ENCODE measurements at places on chromosomes 1 and 21. TPM values are rescaled to one million over a fixed set of nuclear protein-coding genes. Genes with fewer than 3 reads are reported as not detected.
A peak's percentile ranks its signal among the peaks of the same experiment; 100 is the strongest.

DNA sequence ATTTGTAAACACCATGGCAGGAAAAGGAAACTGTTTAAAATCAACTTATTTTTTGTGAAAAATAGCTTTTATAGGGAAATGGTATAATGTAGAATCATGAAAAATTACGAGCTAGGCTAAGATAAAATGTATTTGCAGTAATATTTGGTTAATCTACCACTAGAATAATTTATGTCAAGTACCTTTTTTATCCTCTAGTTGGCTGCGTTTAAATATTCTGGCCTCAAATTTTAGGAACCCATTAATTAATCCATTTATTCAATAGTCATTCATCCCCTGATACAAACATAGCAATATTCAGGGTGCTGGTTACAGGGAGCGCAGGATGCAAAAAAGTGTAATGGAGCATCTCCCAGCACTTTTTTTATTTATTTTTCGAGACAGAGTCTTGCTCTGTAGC lies 8.6 kb upstream of the IER5 start:
- DNase-seq, result no peak

GRCh38 chr1:170910273-170910672 lies 25.1 kb upstream of the MROH9 start:
- no peak for DNase-seq

DNA sequence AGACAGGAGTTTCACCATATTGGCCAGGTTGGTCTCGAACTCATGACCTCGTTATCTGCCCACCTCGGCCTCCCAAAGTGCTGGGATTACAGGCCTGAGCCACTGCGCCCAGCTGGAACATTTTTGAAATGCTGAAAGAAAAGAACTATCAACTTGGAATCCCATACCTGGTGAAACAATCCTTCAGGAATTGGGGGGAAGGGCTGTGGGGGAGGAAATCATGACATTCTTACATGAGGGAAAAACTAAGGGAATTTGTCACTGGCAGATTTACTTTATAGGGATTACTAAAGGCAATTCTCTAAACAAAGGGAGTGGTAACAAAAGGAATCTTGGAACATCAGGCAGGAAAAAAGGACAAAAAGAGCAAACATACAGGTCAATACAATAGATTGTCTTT lies 25.8 kb downstream of the NDUFS5 start:
- DNase-seq, result no peak

DNA sequence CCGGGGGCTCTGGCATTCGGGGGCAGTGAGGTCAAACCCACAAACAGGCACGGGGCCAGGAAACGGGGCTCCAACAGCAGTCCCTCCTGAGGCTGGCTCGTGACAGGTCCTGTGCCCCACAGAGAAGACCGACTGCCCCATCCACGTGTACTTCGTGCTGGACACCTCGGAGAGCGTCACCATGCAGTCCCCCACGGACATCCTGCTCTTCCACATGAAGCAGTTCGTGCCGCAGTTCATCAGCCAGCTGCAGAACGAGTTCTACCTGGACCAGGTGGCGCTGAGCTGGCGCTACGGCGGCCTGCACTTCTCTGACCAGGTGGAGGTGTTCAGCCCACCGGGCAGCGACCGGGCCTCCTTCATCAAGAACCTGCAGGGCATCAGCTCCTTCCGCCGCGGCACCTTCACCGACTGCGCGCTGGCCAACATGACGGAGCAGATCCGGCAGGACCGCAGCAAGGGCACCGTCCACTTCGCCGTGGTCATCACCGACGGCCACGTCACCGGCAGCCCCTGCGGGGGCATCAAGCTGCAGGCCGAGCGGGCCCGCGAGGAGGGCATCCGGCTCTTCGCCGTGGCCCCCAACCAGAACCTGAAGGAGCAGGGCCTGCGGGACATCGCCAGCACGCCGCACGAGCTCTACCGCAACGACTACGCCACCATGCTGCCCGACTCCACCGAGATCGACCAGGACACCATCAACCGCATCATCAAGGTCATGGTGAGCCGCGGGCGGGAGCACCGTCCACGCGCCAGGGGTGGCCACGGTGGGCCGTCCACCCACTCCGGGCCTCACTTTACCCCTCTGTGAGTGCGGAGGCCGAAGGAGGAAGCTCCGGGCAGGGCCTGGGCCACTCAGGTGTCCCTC lies 14.2 kb downstream of the COL6A2 start:
- DNase-seq, result no peak

- no peak for DNase-seq
Measured at GRCh38 chr1:224219011-224219611, 36.1 kb downstream of the DEGS1 start.

DNA sequence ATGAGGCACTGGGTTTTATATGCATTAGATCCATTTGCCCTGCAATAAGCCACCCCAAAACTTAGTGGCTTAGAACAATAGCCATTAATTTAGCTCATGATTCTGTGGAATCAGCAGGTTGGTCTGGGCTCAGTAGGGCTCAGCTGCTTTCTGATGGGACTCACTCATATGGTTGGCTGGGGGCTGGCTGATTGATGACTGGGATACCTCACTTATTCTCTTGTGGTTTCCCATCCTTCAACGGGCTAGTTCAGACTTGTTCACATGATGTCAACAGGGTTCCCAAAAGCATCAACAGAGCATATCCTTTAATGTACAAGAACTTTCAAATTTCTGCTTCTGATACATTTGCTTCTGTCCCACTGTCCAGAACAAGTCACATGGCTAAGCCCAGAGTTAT lies 43.2 kb downstream of the DNM3 start:
- DNase-seq, result no peak

GIPC2 gene
- total RNA-seq, result 1.2 TPM

- DNase-seq, result no peak
Measured at GRCh38 chr1:154913273-154913672, 23.2 kb downstream of the PMVK start.

- DNase-seq, result no peak
Measured at GRCh38 chr1:86517336-86517735, 29.5 kb upstream of the CLCA4 start.

DNA sequence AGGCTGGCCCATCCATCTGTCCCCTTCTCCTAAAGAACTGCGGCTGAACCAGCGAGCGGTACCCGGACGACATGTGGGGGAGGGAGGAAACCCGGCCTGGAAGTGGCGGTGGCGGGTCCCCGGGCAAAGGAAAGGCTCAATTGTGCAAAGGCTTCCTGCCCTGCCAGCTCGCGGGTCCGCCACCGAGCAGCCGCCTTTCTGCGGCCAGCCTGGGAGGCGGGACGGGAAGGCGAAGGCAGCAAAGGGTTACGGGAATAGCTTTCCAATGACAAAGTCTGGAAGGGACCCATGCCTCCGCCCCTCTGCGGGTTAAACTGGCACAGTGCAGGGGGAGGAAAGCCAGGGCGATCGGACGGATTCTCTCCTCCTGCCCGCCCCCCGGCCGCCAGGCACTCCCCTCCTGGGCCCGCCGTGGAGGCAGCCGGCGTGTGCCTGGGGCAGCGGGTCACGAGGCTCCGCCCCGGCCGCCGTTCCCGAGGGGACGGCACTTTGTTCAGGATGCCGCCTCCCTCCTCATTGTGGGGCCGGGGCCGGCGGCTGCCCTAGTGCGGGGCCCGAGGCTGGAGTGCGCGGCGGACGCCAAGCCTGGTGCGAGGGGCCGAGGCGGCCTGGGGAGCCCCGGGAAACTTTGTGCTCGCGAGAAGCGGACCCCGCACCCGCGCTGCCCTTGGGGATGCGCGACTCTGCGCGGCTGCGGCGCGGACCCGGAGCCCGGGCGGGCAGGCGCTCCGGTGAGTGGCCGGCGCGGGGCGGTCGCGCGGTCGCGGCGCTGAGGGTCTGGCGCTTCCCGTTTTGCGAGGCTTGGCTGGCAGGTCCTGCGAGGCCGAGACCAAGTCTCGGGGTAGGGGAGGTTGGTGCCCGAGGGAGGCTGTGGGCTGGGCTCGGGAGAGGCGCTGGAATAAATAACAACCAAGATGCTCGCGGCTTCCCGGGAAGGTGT lies at the start of gene NAV1:
Gene NAV1, plus strand, starts transcription at position 516 of the 940 bp plus-strand sequence. CDS start 83,758 bp downstream, outside the sequence.
- peak; percentile 86 for DNase-seq

- DNase-seq, result peak; percentile 30
Measured at GRCh38 chr1:82215056-82215852, 414.5 kb downstream of the ADGRL2 start.

DNA sequence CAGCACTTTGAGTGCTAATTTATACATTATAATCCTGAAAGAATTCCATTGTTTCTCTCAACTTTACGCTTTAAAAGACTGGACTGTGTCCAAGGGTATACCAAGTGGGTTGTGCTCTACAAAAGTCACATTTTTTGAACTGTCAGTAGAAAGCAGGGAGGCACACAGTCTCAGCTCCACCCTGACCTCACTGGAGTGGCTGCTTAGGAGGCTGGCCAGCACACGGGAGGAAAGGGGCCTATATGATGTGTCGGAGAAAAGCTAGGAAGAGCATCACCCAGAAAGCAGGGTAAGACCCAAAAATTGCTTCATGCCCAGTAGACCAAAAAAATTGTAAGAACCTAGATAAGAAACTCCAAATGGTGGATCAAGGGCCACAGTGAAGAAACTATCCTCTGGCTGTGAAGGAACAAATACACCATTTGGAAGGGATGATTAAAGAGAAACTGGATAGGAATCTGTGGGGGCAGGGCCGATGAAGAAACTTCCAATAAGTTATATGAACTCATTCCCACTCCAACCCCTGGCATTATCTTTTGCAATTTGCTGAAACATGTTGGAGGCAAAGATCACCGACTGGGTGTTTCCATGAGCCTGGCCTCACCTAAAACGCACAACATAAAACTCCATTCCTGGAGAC lies 1.9 kb downstream of the S100A10 start:
- no peak for DNase-seq

SH3D21 gene
- total RNA-seq, result 6.9 TPM

- DNase-seq, result no peak
Measured at GRCh38 chr1:15799004-15799867, 8.2 kb downstream of the UQCRHL start.

- peak; percentile 63 for DNase-seq
Measured at GRCh38 chr1:158112994-158113758, 67.5 kb upstream of the CD1D start.

CR1 gene
- total RNA-seq, result 4.0 TPM

GPR89B gene
- total RNA-seq, result 35.7 TPM

BSDC1 gene
- total RNA-seq, result 73.8 TPM

GRCh38 chr21:32143241-32143939 lies 135.5 kb downstream of the MIS18A start:
- DNase-seq, result no peak

RHOU gene
- 28.4 TPM for total RNA-seq

FCRL5 gene
- not detected for total RNA-seq

DNA sequence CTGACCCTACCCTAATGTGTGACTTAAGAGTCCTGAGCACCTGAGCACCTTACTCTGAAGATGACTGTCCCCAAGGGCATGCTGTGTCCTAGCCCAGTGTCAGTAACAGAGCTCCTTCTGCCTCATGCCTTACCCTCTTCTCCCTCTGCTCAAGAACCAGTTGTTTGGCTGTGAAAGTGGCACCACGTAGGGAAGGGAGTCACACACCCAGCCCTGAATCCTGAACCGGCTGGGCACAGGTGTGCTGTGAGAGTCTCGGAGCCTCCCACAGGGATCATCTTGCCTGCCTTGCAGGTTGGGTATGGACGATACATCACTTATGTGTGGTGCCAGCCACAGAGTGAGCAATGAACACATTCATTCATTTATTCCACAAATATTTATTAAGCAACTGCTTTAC lies 220.6 kb downstream of the DYRK1A start:
- DNase-seq, result no peak

GRCh38 chr1:231818337-231818736 lies 191.7 kb downstream of the DISC1 start:
- no peak for DNase-seq

KCNT2 gene
- 32.3 TPM for total RNA-seq

DNA sequence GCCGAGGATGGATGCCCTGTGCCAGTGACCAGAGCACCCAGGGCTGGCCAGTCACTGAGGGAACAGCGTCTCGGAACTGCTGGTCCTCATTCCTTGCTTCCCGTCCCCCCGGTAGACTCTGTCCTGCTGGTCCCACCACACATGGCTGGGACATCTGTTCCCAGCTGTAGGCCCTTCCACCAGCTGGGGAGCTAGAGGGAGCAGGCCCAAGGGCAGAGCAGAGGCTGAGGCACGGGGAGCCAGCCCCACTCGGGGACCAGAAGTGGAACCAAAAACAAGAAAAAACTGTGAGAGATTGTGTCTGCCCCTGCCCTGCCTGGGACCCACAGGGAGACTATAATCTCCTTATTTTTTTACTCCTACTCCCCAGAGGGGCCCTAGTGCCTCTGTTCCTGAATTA lies 23.8 kb downstream of the ATP8B2 start:
- no peak for DNase-seq

- peak; percentile 65 for DNase-seq
Measured at GRCh38 chr1:202658769-202659168, 51.5 kb downstream of the SYT2 start.

DNA sequence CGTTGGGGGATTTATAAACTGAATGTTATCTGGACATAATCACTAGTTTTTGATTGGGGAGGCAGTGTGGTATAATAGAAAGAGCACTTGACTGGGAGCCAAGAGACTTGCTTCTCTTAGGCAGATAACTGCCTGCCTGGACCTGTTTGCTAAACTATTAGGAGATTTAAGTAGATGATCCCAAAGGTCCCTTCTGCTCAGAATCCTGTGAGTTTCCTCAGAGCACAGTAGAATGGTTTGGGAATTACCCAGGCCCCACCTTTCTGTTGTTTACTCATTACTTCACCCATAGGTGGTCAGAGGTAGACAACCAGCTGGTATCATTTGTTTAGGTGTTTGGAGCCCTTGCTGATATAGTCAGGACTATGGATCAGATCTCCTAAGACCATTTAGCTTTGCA lies 10.3 kb upstream of the PODN start:
- DNase-seq, result no peak

DNA sequence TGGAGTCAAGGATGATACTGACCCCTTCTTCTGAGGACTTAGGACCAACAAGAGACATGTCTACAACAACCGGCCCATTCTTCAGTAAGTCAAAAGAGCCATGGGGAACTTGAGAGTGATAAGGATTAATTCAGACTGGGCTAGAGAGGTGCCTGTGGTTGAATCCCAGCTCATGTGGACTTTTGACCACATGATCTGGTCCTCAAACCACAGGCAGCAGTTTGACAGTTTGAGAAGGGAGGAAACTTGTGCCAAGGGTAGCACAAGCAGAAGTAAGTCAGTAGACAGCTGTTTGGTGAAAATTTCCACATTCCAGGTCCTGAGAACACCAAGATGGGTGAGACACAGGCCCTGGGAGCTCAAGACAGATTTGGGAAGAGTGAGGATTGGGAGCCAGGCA lies 19.8 kb downstream of the SH3BP5L start:
- DNase-seq, result no peak

DNA sequence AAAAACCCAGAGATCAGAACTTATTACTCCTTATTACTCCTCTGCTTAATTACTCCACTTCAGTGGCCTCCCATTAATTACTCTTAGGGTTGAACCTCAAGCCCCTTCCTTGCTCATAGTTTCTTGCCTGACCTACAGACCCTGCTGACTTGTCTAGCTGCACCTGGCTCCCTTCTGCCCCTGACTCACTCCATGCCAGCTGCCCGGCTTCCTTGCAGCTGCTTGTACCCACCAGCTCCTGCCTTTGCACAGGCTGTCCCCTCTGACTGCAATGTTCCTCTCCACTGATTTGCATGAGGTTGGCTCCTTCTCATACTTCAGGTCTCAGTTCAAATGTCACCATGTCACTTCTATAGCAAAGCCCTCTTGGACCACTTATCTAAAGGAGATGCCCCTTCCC lies 1.9 kb upstream of the PTPRU start:
- DNase-seq, result no peak

RXFP4 gene
- total RNA-seq, result not detected

GRCh38 chr1:46490406-46490655 lies 695 bp downstream of the DMBX1 start:
- DNase-seq, result no peak

Measured in spinal cord (tissue), 10 donors.